Epithelial cell of prostate (primary cell): ENCODE measurements at places on chromosomes 12 and 14.

GRCh38 chr12:47488888-47489287, 216.9 kb downstream of the RPAP3 start:
- DNase-seq, result no peak

- no peak for DNase-seq
Observed at GRCh38 chr12:88490425-88490824, 89.8 kb downstream of the KITLG start.

- no peak for DNase-seq
Observed at GRCh38 chr12:128267131-128267622, at the start of gene TMEM132C. TSS of gene TMEM132C (plus strand) at chr12:128267170. CDS start at chr12:128267403, 233 bp downstream.

DNA sequence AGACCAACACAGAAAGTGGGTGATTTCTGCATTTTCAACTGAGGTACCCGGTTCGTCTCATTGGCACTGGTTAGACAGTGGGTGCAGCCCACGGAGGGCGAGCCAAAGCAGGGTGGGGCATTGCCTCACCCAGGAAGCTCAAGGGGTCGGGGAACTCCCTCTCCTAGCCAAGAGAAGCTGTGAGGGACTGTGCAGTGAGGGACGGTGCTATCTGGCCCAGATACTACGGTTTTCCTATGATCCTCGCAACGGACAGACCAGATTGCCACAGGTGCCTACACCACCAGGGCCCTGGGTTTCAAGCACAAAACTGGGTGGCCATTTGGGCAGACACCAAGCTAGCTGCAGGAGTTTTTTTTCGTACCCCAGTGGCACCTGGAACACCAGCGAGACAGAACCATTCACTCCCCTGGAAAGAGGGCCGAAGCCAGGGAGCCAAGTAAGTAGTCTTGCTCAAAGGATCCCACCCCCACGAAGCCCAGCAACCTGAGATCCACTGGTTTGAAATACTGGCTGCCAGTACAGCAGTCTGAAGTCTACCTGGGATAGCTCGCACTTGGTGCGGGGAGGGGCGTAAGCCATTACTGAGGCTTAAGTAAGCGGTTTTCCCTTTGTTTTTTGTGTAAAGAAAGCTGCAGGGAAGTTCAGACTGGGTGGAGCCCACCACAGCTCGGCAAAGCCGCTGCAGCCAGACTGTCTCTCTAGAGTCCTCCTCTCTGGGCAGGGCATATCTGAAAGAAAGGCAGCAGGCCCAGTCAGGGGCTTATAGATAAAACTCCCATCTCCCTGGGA, 25.5 kb upstream of the NAA30 start:
- no peak for DNase-seq

DNA sequence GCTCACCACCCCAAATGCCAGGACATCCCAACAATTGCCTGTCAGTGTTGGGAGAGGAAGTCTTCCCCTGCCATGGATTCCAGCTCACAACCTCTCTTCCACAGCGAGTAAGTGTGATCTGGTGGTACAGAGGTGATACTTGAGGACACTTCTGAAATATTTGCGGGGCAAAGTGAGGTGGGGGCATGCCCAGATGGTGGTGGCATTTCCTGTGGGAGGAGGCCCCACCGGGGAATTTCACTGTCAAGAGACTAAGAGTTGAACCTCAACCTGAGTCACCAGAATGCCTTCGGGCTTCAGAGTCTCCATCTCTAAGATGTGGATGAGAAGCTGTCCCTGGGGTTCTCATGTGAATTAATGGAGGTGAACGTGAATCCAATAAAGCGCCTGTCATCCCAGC, 122.3 kb upstream of the RFLNA start:
- DNase-seq, result no peak

GRCh38 chr12:105947906-105948305, 190.8 kb downstream of the NUAK1 start:
- no peak for DNase-seq

DNA sequence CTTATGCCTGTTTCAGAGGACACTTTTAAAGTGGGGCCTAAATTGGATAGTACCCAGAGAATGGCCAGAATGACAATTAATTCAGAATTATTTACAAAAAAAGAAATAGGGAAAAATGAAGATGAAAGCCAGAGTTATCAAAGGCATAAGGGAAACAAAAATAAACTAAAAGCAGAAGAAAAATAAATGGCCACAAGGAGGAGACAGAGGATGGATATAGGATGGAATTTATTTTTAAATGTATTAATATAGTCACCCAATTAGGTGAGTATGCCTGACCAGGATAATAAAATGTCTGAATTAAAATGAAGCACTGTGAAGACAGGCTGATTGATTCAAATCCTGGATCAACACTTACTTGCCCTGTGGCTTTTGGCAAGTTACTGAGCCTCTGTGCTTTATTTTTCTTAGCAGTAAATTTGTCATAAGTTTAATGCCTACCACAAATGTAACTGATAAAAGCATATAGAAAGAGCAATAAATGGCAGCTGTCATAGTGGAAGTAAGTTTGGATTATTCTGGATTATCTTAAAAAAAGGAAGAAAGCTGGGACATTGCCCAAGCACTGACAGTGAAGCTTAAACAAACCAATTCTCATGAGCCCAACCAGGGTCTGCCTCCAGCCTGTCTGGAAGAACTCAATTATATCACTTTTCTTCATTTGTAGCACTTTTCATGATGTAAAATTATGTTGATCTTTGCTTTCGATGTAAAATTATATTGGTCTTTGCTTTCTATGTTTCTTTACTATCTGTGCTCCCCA, 3.5 kb downstream of the CLEC9A start:
- no peak for DNase-seq

DNA sequence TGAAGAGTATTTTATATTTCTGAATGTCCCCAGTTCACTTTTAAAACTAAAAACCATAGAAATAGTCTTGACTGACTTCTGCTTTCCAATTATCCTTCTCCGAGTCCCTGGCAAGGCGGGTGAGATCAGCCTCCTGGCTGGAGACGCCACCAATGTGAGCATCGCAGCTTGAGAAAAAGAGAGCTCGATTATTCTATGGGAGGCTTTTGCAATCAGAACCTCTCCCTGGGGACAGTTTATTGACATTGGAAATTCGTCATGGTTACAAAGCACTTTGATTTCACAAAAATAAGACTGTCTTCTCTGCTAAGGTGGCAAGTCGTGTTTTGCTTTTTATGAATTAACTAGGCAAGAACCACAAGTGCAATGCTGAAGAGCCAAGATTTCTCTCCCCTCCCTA, 23.6 kb upstream of the GPHB5 start:
- DNase-seq, result no peak

GRCh38 chr14:50620341-50620740, 47.8 kb downstream of the SAV1 start:
- no peak for DNase-seq

DNA sequence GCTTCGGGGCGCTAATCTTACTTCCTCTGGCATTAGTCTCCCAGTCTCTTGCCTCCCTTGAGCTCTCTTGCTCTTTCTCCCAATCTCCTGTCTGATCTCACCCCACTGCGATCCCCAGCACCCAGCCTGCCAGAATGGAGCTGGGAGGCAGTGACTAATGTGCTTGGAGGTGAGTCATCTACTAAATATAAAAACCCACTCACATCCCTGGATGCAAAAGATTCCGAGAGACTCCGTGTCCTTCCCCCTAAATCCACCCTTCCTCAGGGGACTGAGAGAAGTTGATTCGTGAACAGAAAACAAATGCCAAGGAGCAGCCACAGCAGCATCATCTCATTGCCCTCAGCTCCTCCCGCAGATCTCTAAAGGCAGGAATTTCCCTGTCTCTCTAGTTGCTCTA, 45.7 kb upstream of the KCNA5 start:
- DNase-seq, result peak; percentile 44
